Activated naive CD4-positive, alpha-beta T cell treated with anti-CD3 and anti-CD28 coated beads, Interleukin-2, amount 10 ng/mL, durations not matched to agents 7 days and 5 days (primary cell): ENCODE measurements at places on chromosomes 3 and 15.

DNA sequence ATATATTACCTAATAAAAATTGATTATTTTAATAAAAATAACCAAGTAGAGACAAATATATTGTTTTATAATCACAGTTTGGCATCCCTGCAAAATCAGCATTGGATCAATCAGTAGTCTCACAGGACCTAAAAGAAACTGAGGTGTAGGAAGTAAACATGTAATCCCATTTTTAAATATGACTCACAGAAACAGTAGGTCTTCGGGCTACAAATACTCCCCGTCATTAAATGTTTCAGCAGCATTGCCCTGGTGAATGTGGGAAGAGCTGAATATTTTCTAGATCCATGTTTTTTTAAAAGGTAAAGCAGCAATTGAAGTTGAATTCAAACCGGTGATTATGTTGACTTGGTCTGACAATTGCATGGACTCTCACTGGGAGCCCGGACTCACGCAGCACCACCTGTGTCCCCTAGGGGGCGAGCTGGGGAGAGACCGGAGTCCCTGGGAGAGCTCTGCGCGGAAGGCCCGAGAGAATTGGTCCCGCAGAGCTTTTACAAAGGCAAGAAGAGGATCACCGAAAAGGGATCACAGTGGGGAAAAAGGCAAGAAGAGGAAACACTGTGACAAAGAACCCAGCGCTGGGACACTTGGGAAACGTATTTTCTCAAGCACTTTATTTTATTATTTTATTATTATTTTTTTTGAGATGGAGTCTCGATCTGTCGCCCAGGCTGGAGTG, 17.2 kb upstream of the USP3 start:
- peak; percentile 91 for DNase-seq

- no peak for DNase-seq
Measured at GRCh38 chr3:168124791-168125190, 29.1 kb upstream of the GOLIM4 start.

GRCh38 chr3:71441217-71441924, 142.2 kb downstream of the FOXP1 start:
- DNase-seq, result no peak

DNA sequence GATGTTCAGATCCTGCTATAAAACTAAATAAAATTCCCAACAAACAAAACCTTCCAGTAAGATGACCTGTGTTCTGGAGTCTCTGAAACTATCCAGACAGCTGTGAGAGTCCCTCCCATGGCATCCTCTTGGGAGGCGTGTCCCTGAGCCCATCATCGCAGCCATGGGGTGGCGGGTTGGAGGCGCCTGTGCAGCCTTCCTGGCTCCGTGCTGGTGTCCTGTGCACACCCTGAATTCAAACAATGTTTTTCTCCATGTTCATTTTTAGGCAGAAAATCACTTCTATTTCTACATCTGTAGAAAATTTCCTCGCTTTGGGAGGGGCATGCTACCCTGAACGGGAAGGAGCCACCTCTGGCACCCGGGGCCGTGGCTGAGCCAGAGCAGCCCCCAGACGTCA, 19.4 kb upstream of the OCA2 start:
- no peak for DNase-seq

DNA sequence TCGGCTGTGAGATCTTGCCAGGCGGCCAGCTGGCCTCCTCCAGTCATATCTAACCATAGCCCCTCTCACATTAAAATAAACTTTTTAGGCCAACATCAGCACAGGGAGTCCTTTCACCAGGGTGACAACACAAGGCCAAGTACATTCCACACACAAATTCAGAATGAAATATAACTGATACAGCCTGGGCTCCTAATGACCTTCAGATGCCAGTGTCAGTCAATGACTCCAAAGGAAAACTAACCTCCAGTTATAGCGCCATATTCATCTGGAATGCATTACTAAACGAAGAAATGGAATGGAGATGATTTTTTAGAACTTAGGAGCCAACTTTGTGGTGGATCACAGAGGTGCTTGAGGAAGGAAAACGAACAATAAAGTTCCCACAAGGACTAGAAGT, 205.4 kb downstream of the GREM1 start:
- no peak for DNase-seq
